ENCODE measurements at places on chromosomes 4 and X.

GRCh38 chrX:23817979-23818336 is 35.0 kb downstream of the SAT1 start:
- no peak for DNase-seq

DNA sequence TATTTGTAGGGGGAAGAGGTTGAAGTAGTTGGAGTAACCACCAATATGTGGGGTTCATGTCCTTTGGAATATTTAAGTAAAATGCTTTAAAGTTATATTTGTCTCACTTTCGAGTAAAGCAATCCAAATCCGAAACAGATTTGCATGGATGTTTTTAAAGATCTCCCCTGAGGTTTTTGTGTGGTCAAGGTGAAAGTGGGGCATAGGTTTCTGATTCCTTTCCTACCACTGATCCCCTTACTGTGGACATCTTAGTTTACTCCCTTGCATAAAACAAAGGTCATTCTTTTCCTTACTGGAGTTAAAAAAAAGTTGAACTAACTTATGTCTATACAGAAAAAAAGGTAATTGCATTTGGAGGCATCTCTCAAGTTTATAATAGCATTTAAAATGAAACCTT is 71.9 kb upstream of the PHOX2B start:
- DNase-seq = no peak

DNA sequence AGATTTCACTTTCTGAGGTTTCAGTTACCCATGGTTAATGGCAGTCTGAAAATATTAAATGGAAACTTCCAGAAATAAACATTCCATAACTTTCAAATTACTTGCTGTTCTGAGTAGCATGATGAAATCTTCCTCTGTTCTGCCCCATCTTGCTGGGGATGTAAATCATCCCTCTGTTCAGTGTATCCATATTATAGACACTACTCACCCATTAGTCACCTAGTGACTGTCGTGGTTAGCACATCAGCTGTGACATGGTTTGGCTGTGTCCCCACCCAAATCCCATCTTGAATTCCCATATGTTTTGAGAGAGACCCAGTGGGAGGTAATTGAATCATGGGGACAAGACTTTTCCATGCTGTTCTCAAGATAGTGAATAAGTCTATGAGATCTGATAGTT is 125.5 kb upstream of the GIMD1 start:
- DNase-seq = no peak

GRCh38 chr4:105622269-105622668 is 69.8 kb downstream of the ARHGEF38 start:
- DNase-seq = no peak

DNA sequence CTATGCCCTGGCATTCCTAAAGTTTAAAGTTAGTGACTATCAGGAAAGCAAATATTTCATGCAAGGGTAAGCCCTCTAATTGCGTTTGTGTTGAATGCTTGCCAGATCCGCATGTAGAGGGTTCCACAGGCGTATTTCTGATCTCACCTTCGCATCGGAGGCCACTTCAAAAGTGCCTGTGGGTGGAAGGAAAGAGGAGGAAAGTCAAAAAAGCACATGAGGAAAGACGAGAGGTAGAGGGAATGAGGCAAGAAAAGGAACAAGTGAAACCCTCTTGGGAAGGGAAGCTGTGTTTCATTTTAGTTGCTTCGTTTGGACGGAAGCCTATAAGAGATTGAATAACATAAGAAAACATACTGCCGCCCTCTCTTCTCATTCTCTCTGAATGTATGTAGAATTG is 628.8 kb downstream of the SPRY1 start:
- DNase-seq = no peak

GRCh38 chr4:4590546-4590945 is 48.7 kb upstream of the STX18 start:
- DNase-seq = no peak

DNA sequence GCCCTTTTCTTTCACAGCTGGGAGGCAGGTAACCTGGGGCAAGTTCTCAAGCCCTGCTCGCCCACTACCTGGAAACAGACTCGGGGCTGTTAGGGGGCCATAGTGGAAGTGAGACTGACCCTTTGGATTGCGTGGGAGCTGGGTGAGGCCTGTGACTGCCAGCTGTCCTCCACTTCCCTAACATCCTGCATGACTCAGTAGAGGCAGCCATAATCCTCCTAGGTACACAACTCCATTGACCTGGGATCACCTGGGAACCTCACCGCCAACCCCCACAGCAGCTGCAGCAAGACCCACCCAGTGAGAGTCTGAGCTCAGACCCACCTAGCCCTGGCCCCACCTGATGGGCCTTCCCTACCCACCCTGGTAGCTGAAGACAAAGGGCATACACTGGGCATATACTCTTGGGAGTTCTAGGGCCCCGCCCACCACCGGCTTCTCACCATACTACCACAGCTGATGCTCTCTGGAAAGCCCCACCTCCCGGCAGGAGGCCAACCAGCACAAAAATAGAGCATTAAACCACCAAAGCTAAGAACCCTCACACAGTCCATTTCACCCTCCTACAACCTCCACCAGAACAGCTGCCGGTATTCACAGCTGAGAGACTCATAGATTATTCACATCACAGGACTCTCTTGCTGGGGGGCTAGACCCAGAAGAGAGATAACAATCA is 61.1 kb upstream of the DCTD start:
- DNase-seq = no peak

- no peak for DNase-seq
Measured at GRCh38 chr4:122854447-122855352, 28.1 kb downstream of the FGF2 start.

DNA sequence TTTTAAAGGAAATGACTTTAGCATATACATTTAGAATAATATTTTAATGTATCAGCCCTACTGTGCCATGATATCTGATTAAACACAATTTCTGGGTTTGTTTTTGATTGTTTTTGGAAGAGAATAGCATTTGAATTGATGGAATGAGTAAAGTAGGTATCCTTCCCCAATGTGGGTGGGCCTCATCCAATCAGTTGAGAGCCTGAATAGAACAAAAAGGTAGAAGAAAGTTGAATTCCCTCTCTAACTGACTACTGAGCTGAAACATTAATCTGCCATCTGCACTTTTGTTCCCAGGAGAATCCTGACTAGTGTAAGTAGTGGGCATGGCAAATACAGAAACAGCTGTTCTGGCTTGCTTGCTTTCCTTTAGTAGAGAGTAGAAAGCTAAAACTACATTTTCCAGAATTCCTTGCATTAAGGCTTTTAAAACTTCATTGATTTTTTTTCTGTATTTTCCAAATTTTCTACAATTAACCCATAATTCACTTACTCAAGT is 9.7 kb upstream of the SEC24D start:
- DNase-seq = no peak

- no peak for DNase-seq
Measured at GRCh38 chrX:114611018-114611619, 27.2 kb downstream of the HTR2C start.

GRCh38 chrX:78886550-78886949 is 58.6 kb upstream of the P2RY10 start:
- no peak for DNase-seq

- peak; percentile 6 for DNase-seq
Measured at GRCh38 chrX:44903107-44903506, 30.1 kb downstream of the KDM6A start.

GRCh38 chrX:69236641-69237040 is 71.4 kb upstream of the PJA1 start:
- DNase-seq = no peak

DNA sequence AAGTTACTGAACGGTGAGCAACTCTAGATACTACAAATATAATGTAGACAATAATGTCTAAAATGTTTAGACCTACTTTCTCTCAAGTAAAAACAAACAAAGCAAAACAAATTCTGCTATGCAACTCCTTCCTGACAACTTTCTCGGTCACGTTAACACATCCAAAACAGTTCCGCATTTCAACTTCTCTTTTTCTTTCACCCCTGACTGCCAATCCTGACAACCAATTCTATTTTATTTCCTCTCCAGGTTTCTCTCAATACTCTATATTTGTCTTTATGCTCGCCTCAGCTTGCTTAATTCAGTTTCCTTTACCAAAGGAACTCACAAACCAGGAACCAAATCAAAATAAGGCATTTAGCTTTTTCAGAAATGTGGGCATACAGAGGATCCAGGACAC is 513.0 kb downstream of the FSTL5 start:
- no peak for DNase-seq

GRCh38 chr4:100059467-100059866 is 109.4 kb upstream of the H2AZ1 start:
- DNase-seq = no peak

DNA sequence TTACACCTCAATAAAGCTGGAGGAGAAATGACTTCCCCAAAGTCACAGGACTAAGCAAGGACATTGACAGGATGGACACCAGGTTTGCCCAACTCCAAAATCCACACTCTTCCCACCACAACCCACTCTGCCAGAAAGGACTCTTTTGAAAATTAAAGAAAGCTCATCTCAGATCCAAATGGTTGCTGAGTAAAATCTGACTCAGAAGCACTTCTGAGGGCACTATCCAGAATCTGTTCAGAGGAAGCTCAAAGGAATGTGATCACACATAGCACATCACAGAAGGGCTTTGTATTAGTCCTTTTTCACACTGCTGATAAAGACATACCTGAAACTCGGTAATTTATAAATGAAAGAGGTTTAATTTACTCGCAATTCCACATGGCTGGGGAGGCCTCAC is 155.5 kb downstream of the RAB28 start:
- no peak for DNase-seq

- DNase-seq = no peak
Measured at GRCh38 chr4:101420661-101421060, 73.3 kb upstream of the PPP3CA start.

DNA sequence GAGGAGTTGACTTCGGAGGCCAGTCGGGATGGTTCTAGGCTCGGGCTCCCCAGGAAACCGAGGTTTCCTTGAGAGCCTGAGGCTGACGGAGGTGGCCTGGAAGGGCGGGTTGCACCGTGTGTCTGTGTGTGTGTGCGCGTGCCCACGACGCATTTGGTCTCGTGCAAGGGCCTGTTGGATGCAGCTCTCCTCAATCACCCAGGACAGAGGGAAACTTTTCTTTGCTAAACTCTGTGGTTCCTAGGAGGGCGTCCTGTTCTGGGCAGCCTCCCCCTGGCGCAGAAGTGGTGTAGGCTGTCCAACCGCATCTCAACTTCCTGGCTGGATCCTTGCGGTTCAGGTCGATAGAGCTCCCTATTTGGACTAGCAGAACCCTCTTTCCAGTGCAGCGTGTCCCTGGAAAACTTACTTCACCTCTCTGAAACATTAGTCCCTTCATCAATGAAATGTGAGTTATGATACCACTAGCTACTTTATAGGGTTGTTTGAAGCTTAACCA is 973 bp downstream of the STK32B start:
- no peak for DNase-seq

DNA sequence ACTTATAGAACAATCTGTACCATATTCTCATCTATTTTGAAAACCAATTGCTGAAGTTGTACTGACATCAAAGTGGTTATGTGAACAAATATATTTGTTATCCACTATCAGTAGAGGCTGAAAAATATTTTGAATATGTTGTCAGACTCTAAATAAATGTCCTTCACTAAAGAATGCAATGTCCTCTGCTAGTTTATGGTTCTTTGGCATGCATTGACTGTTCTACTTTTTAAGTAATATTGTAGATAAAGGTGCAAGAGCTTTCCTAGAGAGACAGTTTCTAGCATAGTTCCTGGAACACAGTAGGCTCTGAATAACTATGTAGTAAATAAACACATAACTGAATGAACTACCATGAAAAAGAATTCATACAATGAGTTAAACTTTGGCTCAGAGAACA is 18.2 kb upstream of the COX7B2 start:
- no peak for DNase-seq

- DNase-seq = no peak
Measured at GRCh38 chr4:121863799-121864198, 6.5 kb downstream of the BBS7 start.

DNA sequence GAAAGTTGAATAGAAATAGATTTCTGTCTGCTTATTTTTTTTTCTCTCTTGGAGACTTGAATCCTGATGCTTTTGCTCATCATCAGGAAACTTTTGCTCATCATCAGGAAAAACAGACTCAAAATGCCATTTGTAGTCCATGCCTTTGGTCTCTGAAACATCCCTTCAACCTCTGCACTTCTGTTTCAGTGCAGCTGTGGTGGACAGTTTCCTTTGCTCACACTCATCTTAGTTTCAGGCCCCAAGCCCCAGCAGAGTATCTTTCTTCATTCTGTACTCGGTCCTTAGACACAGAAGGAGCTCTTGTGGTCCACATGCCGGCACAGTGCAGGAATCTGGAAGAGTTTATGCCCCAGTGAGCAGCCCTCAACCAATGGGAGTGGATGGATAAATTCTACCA is 337.9 kb downstream of the PPP3CA start:
- DNase-seq = no peak

- peak; percentile 52 for DNase-seq
Measured at GRCh38 chrX:65596270-65597034, 61.9 kb upstream of the LAS1L start.

DNA sequence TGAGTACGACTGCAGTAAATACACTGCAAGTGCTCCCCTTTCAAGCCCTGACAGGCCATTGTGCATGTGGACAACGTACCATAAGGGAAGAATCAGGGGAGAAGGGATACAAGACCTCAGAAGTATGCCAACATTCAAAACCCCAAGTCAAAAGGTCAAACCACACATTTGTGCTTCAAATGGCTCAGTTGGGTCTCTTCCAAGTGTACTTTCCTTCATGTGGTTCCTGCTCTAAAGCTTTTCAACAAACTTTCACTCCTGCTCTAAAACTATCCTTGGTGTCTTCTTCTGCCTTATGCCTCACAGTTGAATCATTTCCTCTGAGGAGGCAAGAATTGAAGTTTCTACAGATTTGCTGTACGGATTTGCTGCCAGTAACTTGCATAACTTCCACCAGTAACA is 305.7 kb upstream of the SLIT2 start:
- DNase-seq = no peak

GRCh38 chrX:132622130-132622529 is 133.3 kb upstream of the MBNL3 start:
- peak; percentile 53 for DNase-seq

DNA sequence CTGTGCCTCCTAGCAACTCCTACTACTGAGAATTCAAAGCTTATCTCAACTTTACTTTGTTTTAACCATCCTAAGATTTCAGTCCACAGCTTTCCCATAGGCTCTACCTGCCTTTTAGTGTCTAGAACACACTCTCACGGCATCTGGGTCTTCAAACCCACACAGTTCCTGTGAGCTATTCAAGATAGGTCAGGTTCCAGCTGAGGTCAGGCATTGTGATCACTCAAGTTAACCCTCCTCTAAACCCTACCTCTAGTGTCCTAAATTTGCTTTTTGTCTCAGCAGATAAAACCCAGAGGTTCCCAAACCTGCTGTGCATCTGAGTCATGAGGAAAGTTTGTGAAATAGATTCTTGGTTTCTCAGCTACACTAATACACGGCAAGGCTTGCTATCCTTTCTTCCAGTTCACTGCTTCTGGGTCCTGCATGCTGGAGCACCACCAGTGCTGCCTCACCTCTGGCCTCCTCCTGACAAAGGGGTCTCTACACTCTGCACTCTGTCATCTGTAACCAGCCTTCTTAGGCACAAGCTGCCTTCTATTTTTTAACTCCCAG is 324.6 kb upstream of the MAGEB2 start:
- no peak for DNase-seq

DNA sequence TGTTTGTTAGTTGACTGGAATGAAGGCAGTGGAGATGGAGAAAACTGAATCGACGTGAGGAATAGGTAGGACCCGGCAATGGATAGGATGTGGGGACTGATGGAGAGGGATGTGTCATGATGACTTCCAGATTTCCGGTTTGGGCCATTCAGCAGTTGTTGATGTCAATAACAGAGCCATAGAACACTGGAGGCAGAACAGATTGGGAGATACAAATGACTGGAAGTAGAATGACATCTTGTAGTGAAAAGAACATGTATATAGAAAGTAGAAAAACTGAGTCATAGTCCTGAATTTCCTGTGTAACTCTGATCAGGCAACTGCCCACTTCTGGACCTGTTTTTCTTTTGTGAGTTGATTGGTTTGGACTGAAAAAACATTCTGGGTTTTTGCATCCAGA is 24.5 kb downstream of the CETN2 start:
- DNase-seq = no peak

Measured in activated naive CD4-positive, alpha-beta T cell treated with Interleukin-2 at 50 U/mL for 16 hours (primary cell).